ENCODE measurements at places on chromosomes 1 and 21.

GRCh38 chr1:14915356-14916054 is 238.0 kb upstream of the TMEM51 start:
- no peaks in the 10 kb centered on the region for H3K36me3 ChIP-seq
- no peaks in the 10 kb centered on the region for H3K4me1 ChIP-seq
- peak; percentile 23 for DNase-seq

- H3K27ac ChIP-seq = no peak overlapping the region
- H3K36me3 ChIP-seq = no peaks in the 10 kb centered on the region
- DNase-seq = no peak
- no peaks in the 10 kb centered on the region for H3K27me3 ChIP-seq
Measured at GRCh38 chr1:80363689-80364475, 1357.4 kb upstream of the ADGRL4 start.

- peak overlapping the region; percentile 54 for H3K27ac ChIP-seq
- peaks cover 19% of the 10 kb centered on the region for H3K36me3 ChIP-seq
- DNase-seq = no peak
- peaks cover 22% of the 10 kb centered on the region for H3K4me1 ChIP-seq
- peaks cover 4% of the 10 kb centered on the region for H3K27me3 ChIP-seq
Measured at GRCh38 chr1:228500143-228500734, 13.1 kb downstream of the RNF187 start.

DNA sequence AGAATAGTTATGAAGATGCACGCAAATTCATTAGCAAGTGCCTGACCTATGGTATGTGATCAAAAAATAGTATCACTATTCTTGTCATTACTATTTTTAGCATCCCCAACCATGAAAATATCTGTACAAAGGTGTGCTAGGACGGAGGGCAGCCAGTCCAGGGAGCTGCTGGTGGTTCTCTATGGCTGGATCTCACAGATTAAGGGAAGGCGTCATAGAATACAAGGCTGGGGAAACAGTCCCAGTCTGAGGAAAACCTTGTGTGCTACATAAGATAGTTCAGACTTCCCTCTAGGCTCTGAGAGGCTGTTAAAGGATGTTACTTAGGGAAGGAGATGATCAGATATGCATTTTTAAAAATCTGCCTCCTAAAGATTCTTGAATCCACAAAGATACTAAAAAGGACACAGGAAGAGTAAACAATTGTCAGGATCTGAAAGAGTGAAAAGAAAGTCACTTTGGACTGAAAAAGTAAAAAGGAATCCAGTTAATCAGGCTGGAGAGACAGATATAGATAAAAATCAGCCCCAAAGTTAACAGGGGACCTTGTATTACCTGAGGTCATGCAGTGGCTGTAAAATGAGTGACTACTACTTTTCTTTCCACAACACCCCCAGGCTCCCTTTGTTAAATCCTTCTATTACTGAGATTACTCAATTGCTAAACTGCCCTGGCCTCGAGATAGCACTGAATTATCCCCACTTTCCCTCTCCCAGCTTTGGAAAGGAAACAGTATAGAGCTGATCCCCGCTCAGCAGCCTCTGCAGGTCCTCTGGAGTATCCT is 108.6 kb downstream of the MAB21L3 start:
- no peaks in the 10 kb centered on the region for H3K27me3 ChIP-seq
- H3K27ac ChIP-seq = no peak overlapping the region
- H3K4me3 ChIP-seq = no peak overlapping the region
- no peak for DNase-seq
- no peaks in the 10 kb centered on the region for H3K4me1 ChIP-seq

- DNase-seq = no peak
- H3K27me3 ChIP-seq = peaks cover 5% of the 10 kb centered on the region
- no peak overlapping the region for H3K4me3 ChIP-seq
- H3K27ac ChIP-seq = no peak overlapping the region
- H3K4me1 ChIP-seq = peaks cover 2% of the 10 kb centered on the region
Measured at GRCh38 chr1:173149887-173150286, 57.2 kb downstream of the TNFSF4 start.

DNA sequence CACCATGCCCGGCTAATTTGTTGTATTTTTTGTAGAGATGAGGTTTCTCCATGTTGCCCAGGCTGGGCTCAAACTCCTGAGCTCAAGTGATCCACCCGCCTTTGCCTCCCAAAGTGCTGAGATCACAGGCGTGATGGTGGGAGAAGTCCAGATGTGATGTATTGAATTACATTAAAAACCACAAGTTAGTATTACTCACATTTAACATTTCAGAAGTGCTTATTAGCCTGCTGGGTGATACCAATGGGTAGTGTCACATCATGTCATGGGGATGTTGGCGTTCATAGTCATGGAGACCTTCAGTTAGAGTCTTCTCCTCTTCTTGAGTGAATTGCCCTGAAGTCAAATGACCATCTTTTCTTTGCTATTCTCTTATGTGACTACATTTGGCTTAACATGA is 63.6 kb upstream of the VAMP3 start:
- peaks cover 13% of the 10 kb centered on the region for H3K4me1 ChIP-seq
- H3K27me3 ChIP-seq = peaks cover 19% of the 10 kb centered on the region
- H3K4me3 ChIP-seq = no peak overlapping the region
- H3K27ac ChIP-seq = no peak overlapping the region
- no peaks in the 10 kb centered on the region for H3K36me3 ChIP-seq
- DNase-seq = no peak

DNA sequence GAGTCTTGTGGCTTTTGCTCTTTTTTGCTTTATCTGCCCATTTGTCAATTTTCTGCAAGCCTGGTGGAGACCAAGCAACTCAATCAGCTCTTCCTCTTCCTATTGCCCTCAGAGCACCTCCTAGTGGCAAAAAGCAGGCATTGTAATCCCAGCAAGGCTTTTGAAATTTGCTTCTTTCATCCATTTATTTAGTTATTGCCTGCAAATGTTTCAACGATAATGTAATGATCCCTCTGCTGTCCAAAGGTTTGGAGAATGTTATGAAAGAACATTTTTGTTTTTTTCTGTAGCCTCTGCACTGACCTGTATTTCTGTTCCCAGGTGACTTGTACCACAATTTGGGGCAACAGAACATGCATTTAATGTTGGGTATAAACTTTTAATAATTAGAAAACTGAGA is 127.8 kb downstream of the GABPA start:
- no peaks in the 10 kb centered on the region for H3K27me3 ChIP-seq
- H3K4me3 ChIP-seq = no peak overlapping the region
- no peaks in the 10 kb centered on the region for H3K36me3 ChIP-seq
- H3K4me1 ChIP-seq = no peaks in the 10 kb centered on the region
- DNase-seq = peak; percentile 6

GRCh38 chr21:27799861-27800260 is 833.0 kb upstream of the ADAMTS5 start:
- no peak overlapping the region for H3K27ac ChIP-seq
- H3K4me3 ChIP-seq = no peak overlapping the region
- H3K27me3 ChIP-seq = peaks cover 2% of the 10 kb centered on the region
- DNase-seq = no peak
- no peaks in the 10 kb centered on the region for H3K36me3 ChIP-seq

DNA sequence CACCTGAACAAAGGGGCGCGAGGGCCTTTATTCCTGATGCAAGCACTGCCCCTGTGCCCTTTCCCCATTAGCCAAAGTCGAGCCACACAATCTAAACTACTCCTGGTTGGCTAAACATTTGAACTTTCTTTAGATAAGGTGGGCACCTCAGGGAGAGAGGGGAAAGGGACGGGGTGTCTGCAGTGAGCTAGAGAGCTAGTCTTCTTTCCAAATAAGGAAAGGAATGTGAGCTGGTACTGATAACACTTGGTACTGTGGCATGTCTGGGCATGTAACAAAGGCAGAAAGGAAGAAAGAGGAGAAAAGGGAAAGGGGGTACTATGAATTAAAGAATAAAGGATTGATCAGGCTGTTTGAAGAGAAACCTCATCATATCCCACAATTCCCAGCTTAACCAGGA is 62.8 kb downstream of the OVGP1 start:
- no peak overlapping the region for H3K27ac ChIP-seq
- H3K4me1 ChIP-seq = no peaks in the 10 kb centered on the region
- H3K4me3 ChIP-seq = no peak overlapping the region
- peaks cover 11% of the 10 kb centered on the region for H3K27me3 ChIP-seq

DNA sequence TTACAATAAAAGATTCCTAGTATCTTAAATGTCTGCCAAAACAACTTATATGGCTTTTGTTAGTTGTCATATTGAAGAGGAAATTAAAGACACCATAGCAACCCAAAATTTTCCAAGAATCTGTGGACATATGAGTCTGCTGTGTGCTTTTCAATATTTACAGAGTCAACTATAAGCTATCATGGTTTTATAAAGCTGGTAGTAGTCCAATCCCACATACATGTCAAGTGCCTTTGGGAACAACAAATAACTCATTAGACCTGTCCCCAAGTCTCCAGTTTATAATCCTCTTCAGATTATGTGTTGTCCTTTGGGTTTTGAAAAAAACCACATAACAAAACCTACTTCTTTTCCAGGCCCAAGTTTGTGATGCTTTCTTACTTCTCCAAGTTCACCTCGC is 293.8 kb upstream of the USP25 start:
- no peak for DNase-seq
- no peak overlapping the region for H3K4me3 ChIP-seq
- no peak overlapping the region for H3K27ac ChIP-seq
- no peaks in the 10 kb centered on the region for H3K36me3 ChIP-seq
- no peaks in the 10 kb centered on the region for H3K4me1 ChIP-seq
- H3K27me3 ChIP-seq = no peaks in the 10 kb centered on the region

GRCh38 chr1:119316870-119317416 is 51.6 kb upstream of the HAO2 start:
- no peaks in the 10 kb centered on the region for H3K4me1 ChIP-seq
- H3K4me3 ChIP-seq = no peak overlapping the region
- no peaks in the 10 kb centered on the region for H3K27me3 ChIP-seq
- no peak overlapping the region for H3K27ac ChIP-seq
- DNase-seq = no peak

GRCh38 chr1:230026572-230026971 is 40.5 kb upstream of the GALNT2 start:
- H3K4me1 ChIP-seq = no peaks in the 10 kb centered on the region
- peaks cover 7% of the 10 kb centered on the region for H3K27me3 ChIP-seq
- DNase-seq = no peak
- H3K36me3 ChIP-seq = no peaks in the 10 kb centered on the region

- H3K4me3 ChIP-seq = no peak overlapping the region
- H3K36me3 ChIP-seq = peaks cover 4% of the 10 kb centered on the region
Measured at GRCh38 chr1:168687816-168688215, 41.2 kb downstream of the DPT start.

DNA sequence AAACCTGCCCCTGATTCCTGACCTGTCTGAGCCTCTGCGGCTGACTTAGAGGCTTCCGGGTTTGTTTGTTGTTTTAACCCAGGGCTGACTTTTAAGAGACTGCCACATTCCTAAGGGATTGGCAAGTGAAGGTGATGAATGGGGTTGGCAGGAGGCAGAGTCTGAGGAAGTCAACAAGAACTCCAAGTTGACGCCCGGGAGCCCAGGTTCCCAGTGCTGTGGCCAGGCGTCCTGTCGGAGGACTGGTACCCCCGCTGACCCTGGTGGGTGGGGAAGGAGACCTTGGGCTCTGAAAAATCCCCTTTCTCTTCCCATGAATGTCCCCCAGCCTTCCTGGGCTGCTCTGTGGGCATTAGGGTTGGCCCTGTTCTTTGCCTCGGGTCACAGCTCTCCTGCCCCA is 19.7 kb upstream of the EPS8L3 start:
- no peak for DNase-seq
- no peak overlapping the region for H3K27ac ChIP-seq
- peaks cover 7% of the 10 kb centered on the region for H3K27me3 ChIP-seq
- H3K4me3 ChIP-seq = no peak overlapping the region

DNA sequence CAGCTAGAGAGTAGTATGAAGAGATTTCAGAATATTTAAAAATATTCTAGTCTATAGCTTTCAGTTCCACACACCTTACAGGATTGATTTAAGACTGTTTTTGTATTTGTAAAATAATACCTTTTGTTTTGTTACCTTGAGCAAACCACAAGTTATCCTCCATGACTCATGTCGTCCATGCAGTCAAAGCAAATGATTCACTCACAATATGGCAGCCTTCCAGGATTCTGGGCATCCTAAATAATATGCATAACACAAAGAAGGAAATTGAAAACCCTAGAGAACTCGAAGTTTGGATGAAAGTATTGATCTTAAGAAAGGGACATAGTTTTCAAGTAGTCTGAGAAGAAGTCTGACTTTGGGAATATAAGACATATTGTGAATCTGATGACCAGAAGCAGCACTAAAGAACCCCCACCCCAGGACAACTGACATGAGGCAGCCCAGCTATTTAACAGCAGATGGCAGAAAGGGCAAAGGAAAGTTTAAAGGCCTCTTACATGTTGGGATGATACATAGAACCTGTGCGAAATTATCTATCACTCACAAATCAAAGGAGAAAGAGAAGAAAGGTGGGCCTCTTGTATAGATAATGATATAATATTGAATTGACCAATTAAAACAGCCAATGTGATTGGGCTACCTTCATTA is 857.9 kb downstream of the BRINP3 start:
- H3K27me3 ChIP-seq = peaks cover 3% of the 10 kb centered on the region
- H3K4me1 ChIP-seq = no peaks in the 10 kb centered on the region
- DNase-seq = no peak
- H3K4me3 ChIP-seq = no peak overlapping the region

- H3K36me3 ChIP-seq = no peaks in the 10 kb centered on the region
- H3K4me1 ChIP-seq = no peaks in the 10 kb centered on the region
- no peak overlapping the region for H3K4me3 ChIP-seq
- DNase-seq = no peak
- H3K27me3 ChIP-seq = no peaks in the 10 kb centered on the region
Measured at GRCh38 chr1:160789051-160789701, 6.8 kb upstream of the LY9 start.

DNA sequence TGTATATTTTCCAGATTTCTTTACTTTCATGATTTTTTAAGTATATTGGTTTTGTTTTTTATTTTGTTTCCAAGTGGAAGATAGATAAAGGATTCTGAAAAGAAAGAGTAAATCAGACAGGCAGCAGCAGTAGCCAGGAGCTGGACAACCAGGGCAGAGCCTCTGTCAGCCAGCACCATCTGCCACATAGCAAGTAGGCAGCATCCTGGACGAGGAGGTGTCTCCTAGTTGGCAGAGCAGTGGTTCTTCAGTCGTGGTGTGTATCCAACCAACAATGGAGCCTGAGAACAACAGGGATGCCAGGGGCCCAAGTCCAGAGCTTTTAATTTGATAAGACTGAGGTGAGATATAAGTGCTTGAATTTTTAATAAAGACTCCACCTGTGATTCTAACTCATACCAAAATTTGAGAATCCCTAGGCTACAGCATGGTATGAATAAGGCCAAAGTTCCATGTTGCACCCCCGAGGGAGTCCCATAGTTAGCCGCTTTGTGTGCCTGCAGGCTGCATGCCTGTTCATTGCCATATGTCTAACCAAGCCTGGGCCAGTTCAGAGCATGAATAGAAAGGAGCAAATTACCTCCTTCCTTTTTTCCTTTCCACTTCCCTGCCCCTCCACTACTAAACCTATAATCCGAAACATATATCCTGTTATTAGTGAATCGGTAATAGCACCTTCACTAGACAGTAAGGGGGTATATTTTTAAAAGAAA is 153.2 kb downstream of the NTNG1 start:
- no peaks in the 10 kb centered on the region for H3K4me1 ChIP-seq
- no peak overlapping the region for H3K27ac ChIP-seq
- no peak overlapping the region for H3K4me3 ChIP-seq
- H3K27me3 ChIP-seq = peaks cover 5% of the 10 kb centered on the region

GRCh38 chr1:13751985-13752384 is 52.0 kb downstream of the PRDM2 start:
- H3K36me3 ChIP-seq = no peaks in the 10 kb centered on the region
- peaks cover 12% of the 10 kb centered on the region for H3K27me3 ChIP-seq
- H3K27ac ChIP-seq = peak overlapping the region; percentile 32
- peak overlapping the region; percentile 13 for H3K4me3 ChIP-seq
- DNase-seq = no peak
- peaks cover 85% of the 10 kb centered on the region for H3K4me1 ChIP-seq
